ENCODE measurements at places on chromosomes 11 and 22.

- DNase-seq, result peak; percentile 61
Measured at GRCh38 chr11:93525601-93526345, 17.4 kb downstream of the SMCO4 start.

- DNase-seq, result peak; percentile 74
Measured at GRCh38 chr11:35106595-35106994, 32.4 kb upstream of the CD44 start.

DNA sequence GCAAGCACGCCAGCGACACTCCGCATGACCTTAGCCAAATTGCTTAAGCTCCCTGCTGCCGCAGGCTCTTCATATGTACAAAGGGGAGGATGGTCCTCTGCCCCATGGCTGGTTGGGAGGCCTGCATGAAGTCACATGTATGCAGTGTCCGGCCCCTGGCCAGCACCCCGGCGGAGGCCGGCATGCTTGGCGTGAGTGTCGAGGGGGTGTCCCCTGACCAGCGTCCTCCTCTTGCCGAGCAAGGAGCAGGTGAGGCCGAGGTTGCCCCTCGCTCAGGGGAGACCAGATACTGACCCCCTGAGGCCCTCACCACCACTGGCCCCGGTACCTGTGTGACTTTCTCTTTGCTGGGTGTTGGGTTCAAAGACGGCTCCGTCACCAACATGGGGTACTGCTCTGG, 50.2 kb downstream of the DHCR7 start:
- no peak for DNase-seq

- no peak for DNase-seq
Measured at GRCh38 chr11:64710418-64711137, 12.4 kb downstream of the NRXN2 start.

GRCh38 chr11:131691181-131692041, 321.0 kb downstream of the NTM start:
- peak; percentile 57 for DNase-seq

DNA sequence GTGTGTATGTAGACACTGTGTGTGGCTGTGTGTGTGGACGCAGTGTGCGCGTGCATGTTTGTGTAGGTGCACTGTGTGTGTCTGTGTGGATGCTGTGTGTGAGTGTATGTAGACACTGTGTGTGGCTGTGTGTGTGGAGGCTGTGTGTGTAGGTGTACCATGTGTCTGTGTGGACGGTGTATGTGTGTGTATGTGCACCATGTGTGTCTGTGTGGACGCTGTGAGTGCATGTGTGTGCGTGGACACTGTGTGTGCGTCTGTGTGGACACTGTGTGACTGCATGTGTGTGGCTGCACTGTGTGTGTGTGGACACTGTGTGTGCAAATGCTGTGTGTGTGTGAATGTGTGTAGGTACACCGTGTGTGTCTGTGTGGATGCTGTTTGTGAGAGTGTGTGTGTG, 10.3 kb downstream of the TRPM5 start:
- DNase-seq, result no peak

- DNase-seq, result no peak
Measured at GRCh38 chr22:17804331-17805080, 30.2 kb upstream of the BID start.

GRCh38 chr11:65311170-65311678, 3.4 kb upstream of the CDC42EP2 start:
- peak; percentile 69 for DNase-seq

GRCh38 chr11:77038825-77039326, 4.7 kb downstream of the B3GNT6 start:
- peak; percentile 17 for DNase-seq

All from suppressor macrophage (primary cell).